ENCODE measurements at places on chromosomes 4 and X.

- no peak for DNase-seq
Measured at GRCh38 chr4:122836941-122837340, 10.3 kb downstream of the FGF2 start.

DNA sequence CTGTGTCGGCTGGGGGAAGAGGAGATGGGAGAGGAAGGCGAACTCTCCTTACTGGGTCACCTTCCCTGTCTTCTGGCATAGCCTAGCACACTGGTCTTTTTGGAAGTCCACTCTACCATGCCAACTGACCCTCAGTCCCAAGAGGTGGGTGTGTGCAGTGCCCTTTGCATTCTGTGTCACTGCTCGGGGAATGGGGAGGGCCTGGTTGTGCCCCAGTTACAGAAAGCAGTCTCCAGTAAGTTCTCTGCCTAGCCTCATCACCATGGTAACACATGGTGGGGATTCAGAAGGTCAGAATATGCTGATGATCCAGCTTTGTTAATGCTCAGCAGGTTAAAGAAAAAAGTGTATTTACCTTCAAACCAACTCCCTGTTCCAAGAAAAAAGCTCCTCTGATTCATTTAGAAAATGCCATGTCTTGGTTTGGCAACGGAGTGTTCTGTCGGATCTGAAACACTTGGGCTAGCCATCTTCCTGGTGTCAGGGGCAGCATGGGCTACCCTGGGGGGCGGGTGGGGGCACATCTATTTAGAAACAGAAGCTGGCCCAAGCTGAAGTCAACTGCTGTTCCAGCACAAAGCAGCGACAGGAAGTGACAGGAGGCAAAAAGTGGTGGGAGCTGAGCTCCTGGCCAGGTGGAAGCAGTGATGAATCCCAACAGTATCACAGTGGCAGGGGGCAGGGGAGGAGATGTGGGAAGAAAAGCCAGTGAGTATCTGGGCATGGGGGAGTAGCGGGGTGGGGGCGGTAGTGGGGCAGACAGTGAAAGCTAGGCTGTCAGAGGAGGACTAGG lies 37.0 kb downstream of the NSG1 start:
- DNase-seq, result no peak

DNA sequence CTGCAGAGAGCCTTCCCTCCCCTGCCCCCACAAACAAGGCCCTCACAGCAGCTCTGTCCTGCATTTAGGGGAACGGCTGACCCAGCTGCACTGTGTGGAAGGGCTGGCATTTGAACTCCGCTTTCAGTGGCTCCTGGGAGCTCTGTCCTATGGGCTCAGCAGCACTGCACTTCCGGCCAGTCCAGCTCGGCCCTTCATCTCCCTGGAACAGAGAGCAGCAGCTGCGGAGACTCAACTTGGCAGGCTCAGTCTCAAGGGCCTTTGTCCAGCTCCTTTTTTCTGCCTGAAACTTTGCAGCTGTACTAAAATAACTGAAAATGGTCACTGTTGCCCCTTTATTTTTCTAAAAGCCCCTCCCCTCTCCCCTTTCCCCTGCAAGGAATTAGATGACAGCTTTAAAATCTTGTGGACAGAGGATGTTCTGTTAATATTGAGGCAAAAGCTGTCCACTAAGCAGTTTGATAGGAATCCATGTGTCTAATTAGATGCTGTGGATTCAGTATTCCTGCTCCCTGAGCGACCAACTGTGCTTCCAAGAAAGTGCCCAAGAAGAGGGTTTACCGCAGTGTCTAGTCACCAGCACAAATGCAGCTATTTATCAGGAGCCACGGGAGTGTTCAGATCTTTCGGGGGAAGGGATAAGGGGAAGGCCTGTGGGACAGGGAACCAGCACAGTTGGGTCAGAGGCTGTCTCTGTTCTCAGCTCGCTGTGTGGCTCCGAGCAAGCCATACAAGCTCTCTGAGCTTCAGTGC lies 133.1 kb downstream of the AFAP1 start:
- DNase-seq, result no peak

DNA sequence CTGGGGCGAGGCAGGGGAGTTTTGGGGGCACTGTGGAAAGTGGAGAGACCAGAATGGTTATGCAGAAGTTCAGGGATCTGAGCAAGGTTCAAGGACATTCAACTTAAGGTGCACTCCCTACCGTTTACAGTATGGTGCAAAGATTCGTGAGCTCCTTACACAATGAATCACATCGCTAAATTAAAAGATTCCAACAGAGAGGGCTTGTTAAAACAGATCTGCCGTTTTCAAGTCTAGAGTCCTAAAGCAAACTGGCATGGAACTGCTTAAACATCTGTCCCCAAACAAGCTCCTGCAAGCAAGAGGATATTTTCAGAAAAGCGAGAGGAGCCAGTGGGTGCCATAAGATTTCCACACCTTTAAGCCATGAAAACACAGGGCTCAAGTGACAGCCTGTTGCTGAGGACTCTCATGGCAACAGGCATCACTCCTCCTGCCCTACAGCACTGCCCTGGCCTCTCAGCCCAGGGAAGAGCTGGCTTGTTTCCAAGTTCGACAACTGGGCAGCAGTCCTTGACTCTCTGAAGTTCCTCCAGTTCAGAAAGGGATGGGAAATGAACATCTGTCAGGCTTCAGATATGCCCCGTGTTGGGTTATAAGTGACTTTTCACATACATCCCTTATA lies 10.0 kb downstream of the FAM184B start:
- no peak for DNase-seq

DNA sequence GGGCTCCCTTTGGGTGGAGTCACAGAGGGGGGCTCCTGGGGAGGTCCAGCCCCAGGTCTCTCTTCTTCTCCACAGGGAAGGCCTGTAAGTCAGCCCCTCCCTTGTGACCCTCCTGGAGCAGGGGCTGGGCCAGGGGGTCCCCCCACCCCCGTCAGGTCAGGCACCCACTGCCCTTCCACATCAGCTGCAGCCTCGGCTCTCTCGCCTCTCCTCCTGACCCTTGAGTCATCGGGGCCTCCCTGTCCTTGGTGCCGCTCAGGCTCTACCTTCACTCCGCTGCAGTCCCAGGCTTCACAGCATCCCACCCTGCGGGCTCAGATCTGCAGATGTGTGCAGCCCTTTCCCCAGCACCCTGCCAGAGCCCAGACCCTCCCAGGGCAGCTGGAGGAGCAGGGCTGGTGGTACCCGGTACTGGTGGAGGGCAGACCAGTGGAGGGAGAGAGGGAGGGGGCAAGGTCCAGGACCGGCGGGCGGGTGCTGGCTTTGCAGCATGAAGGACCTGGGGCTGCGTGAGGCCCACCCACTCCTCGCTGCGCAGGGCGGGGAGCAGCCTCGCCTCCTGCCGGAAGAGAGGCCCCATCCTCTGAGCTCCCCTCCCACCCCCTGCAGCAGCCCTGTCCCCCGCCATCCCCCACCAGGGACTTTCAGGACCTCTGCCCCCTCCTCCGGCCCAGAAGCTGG lies 117.1 kb downstream of the FAM53A start:
- DNase-seq, result no peak

GRCh38 chr4:102687373-102687981 lies 73.3 kb downstream of the MANBA start:
- DNase-seq, result peak; percentile 7

DNA sequence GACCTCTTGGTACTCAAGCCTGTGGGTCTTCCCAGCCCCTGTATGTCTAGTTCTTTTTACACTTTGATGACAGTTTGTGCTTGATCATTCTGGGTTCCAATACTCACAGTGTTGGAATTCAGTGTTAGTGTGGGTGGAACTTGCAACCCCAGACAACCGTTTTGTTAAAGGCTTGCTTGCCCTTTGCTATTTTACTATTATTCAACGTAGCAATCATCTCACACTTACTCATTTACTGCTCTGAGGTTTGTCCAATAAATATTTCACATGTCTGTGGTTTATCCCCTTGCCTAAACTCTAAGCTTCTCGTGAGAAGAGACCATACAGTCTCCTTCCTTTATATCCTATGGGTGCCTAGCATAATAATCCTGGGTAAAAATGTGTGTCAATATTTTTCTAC lies 15.3 kb downstream of the CCNG2 start:
- peak; percentile 96 for DNase-seq

DNA sequence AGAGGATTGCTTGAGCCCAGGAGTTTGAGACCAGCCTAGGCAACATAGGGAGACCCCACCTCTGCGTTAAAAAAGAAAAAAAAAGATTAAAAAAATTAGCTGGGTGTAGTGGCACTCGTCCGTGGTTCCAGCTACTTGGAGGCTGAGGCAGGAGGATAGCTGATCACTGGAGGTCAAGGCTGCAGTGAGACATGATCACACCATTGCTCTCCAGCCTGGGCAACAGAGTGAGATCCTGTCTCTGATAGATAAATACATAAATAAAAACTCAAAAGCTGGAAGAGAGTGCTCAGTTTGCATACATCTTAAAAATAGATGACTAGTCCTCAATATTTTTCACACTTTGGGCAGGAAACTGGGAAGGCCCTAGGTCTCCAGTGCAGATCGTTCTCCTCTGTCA lies 54.1 kb downstream of the TMEM131L start:
- no peak for DNase-seq

DNA sequence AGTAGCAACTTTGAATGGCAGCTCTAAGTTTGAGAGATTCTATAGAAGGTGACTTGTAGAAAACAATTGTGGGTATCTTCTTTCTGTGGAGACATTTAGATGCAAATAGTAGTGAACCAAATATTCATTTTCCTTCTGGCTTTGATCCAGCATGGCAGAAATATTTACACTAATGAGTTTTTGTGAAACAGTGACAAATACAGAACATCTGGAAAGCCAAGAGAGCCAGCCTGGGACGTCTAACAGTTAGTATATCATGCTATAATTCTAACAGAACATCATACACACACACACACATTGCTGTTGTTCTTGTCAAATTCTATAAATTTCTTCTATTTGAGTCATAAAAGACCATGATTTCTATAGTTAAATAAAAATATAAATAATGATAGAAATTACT lies 1777.9 kb downstream of the ARAP2 start:
- no peak for DNase-seq

DNA sequence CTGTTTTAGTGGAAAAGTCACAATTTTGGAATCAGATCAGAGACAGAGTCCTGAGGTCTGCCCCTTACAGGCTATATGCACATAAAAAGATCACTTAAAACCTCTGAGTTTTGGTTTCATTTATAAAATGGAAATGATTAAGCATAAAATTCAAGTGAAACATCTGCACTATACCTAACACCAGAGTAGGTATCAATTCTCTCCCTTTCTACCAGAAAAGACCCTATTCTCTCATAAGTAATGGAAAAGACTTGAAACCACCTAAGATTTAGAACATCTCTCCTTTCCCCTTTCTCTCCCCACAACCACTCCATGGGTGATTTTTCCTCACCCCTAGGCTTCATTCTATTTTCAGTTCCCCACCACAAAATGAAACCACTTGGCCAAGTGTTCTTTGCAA lies 907 bp downstream of the LHFPL1 start:
- DNase-seq, result no peak

DNA sequence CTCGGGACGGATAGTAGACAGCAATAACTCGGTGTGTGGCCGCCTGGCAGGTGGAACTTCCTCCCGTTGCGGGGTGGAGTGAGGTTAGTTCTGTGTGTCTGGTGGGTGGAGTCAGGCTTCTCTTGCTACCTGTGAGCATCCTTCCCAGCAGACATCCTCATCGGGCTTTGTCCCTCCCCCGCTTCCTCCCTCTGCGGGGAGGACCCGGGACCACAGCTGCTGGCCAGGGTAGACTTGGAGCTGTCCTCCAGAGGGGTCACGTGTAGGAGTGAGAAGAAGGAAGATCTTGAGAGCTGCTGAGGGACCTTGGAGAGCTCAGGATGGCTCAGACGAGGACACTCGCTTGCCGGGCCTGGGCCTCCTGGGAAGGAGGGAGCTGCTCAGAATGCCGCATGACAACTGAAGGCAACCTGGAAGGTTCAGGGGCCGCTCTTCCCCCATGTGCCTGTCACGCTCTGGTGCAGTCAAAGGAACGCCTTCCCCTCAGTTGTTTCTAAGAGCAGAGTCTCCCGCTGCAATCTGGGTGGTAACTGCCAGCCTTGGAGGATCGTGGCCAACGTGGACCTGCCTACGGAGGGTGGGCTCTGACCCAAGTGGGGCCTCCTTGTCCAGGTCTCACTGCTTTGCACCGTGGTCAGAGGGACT lies 5.7 kb upstream of the MSANTD1 start:
- DNase-seq, result no peak

DNA sequence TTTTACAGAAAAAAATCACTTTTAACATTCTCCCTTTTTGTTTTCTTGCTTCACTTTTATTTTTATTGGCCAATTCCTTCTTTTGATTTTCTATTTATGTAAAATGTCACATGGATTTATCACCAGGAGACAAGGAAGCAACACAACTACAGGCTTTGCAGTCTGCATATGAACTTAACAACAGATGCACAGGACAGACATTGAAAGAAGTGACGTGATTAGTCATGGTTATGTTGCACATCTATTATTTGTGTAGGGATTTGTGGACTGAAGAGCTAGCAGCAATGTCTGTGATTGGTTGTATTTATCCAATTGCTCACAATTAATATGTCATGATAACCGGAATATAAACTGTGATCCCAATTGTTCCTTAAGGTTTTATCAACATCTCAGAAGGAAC lies 147.8 kb upstream of the KLF3 start:
- DNase-seq, result no peak

DNA sequence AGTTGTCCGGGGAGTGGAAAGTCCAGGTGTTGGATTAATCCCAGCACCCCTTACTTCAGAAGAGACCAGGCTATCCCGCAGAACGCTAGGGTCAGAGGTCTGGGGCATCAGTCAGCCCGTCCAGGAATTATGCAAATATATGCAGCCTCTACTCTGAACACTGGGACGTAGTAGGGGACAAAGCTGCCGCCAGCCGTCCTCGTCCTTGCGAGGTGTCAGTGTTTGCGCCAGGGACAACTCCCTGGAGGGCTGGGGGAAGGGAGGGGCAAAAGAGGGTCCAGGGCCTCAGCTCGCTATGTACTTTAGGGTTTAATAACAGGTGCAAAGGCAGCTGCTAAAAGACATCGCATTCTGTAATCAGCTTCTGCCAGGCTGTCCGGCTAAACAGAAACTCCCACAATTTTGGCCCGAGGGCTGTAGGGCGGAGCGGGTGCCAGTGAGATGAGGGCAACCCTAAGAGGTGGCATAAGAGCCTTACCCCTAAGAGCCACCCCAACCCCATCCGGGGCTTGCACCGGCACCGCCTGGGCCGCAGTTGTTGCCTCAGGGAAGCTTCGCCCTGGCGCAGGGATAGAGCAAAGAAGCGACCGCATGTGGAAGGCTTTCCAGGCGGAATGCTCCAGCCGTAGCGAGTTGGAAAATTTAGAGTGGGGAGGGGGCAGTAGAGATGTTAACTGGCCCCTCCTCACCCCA lies 8.4 kb downstream of the HAND2 start:
- no peak for DNase-seq

DNA sequence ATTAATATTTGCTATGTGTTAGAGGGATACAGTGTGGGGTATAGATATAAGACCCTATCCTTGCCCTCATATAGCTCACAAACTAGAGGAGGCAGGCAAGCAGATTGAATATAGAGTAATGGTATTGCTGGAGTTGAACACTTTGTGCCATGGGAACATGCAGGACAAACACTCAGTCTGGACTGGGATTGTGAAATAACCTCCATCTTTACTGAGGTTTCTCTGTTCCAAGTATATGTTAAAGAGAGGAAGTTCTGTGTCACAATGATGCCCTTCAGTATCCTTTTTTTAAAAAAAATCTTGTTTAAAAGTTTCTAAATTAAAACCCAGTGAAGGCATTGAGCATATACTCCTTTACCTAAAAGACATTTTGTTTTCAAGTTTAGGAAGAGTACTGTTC lies 8.7 kb downstream of the FABP2 start:
- DNase-seq, result no peak

GRCh38 chr4:158649111-158649680 lies 22.5 kb downstream of the C4orf46 start:
- no peak for DNase-seq
